ENCODE measurements at places on chromosomes 2 and 18.

GRCh38 chr2:238507836-238508235 lies 81.1 kb downstream of the ASB1 start:
- DNase-seq: no peak

DNA sequence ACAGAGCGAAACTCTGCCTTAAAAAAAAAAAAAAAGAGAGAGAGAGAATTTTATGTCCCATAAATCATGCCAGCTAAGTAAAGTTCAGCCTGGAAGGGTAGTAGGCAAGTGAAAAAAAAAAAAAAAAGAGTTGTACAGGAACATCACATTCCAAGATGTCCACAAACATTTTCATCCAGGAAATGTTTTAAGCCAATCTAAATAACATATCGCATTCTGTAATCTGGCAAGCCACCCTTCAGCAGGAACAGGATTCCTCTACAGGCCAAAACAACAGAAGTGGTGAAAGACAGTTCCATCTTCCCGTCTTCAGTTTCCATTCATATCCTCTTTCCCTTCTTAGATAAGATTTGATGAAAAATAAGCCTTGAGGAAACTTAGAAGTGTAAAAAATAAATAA lies 1108.1 kb upstream of the DDX18 start:
- no peak for DNase-seq

DNA sequence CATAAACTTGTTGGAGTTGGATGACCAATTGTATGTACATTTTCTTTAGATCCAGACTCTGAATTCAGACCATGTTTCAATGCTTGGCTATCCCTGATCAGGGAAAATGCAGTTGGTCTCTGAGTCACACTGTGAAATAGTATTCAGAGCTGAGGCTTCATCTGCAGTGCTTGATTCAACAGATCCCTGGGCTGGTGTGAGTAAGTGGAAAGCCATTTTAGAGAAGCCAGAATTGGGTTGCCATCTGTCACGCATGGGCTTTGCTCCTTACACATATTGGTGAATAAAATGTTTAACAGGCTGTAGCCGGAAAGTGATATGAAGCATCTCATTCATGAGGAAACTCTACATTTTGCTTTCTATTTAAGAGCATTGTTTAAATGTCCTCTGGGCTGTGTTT lies 50.0 kb upstream of the ACYP2 start:
- DNase-seq: no peak

GRCh38 chr2:137254052-137254451 lies 488.7 kb downstream of the THSD7B start:
- no peak for DNase-seq

- no peak for DNase-seq
These were observed 42.8 kb upstream of the FANCL start for GRCh38 chr2:58283931-58284330.

- no peak for DNase-seq
These were observed 80.3 kb downstream of the CD28 start for GRCh38 chr2:203786549-203787351.

GRCh38 chr2:160315337-160315736 lies 115.3 kb upstream of the ITGB6 start:
- no peak for DNase-seq

Measured in stimulated activated CD8-positive, alpha-beta memory T cell treated with anti-CD3 and anti-CD28 coated beads, Interleukin-2, amount 100 ng/mL, for 1 hour (primary cell).